ENCODE measurements at places on chromosomes 2 and 18.

GRCh38 chr2:191840921-191841320 is 6.0 kb downstream of the CAVIN2 start:
- DNase-seq = no peak

DNA sequence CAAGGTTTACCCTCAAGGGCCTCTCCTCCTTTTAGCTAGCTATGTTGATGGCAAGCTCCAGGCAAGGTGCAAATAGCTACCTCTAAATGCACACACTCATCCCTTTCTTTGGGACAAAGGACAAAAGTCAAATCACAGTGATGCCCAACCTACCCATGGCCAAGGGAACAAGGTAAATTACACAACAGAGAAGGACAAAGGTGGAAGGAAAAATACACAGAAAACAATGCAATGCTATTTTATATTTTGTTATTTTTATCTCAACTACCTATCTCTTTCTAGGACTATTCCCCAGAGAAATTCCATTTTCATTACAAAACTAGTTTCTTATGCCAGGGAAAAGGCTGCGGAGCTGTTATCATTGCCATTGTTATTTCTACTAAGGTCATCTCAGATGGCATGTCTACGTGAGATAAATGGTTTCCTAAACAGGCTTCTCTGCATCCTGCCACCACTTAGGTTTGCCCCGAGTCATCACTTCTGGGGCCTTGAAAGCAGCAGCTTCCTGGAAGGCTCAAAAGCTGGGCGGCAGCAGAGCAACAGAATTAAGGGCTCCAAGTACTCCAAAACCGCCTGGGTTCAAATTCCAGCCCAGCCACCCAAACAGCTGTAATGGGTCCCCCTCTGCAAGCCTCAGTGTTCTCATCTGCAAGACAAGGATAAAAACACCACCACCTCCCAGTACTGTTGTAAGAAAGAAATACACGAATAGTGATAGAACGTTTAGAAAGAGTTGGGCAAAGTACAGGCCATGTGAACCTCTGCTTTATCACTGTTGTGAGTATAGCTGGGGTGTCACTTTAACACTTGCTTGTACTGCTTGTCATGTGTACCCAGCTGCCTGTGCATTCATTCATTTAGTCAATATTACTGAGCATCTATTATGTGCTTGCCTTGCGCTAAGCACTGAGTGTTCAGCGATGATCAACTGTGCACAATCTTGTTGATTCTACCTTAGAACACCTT is 20.9 kb downstream of the BCL2 start:
- DNase-seq = no peak

DNA sequence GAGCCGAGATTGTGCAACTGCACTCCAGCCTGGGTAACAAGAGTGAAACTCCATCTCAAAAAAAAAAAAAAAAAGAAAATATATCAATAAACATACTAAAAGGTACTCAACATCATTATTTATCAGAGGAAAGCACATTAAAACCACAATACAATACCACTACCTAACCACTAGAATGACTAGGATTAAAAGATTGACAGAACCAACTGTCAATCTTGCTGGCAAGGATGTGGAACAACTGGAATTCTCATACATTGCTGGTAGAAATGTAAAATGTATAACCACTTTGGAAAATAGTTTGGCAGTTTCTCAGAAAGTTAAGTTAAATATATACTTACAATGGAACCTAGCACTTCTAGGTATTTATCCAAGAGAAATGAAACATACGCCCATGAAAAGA is 88.6 kb downstream of the B3GNT2 start:
- DNase-seq = no peak

- DNase-seq = no peak
Observed at GRCh38 chr2:228352048-228352447, 170.6 kb upstream of the SPHKAP start.

GRCh38 chr18:63992751-63993150 is 22.9 kb downstream of the SERPINB8 start:
- DNase-seq = no peak

- DNase-seq = no peak
Observed at GRCh38 chr2:174722942-174723592, 41.2 kb downstream of the CHRNA1 start.

DNA sequence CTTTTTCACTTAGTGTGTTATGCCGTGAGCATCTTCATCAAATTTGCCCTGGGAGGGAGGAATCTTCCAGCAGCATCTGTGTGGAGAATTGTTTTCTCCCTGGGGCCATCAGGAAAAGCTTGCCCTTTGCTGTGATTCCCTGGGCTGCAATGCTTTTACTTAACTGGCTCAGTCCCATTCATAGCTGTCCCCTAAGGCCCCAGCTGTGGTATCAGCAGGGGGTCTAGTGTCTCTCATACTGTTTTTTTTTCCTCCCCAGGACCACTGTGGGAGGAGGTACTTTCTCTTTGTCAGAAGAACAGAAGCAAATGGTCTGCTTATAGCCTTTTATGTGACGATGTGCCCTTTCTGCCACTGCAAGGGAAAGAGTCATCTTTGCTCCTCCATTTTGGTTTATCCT is 176.8 kb upstream of the CELF4 start:
- no peak for DNase-seq

DNA sequence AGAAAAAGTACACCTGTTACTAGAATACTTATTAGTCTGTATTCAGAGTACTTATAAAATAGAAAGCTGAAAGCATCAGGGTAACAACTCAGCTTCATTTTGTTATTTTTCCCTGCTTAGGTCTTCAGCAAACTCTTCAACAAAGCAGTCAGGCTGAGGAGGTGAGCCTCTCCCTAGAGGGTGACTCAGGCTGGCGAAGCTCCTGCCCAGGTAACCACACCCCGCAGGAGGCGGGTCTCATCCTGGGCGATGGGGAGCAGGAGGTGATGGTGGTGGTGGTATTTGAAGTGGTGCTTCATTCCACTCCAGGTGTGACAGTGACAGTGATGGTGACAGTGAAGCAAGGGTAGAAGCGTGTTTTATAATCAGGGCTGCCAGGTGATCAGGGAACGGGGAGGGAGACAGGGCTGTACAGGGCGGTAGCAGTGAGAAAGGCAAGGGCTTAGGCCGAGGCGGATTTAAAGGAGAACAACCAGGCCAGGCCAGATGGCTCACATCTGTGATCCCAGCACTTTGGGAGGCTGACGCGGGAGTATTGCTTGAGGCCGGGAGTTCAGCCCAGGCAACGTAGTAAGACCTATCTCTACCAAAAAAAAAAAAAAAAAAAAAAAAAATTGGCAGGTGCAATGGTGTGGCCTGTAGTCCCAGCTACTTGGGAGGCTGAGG is 127.1 kb downstream of the SOCS6 start:
- DNase-seq = no peak

DNA sequence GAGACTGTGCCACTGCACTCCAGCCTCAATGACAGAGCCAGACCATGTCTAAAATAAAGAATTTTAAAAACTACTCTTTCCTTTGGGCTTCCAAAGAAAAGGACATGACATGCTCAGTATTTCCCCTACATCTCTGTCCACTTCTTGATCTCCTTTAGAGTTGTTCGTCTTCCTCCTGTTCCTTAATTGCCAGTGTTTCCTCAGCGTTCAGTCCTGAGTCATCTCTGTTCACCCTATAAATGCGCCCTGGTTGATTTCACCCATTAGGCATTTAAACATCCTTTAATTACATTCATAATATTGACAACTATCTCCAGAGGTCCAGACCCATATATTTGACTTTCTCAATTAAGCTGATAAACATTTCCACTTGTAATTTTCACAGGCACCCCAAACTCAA is 64.0 kb downstream of the AAK1 start:
- DNase-seq = no peak

- DNase-seq = no peak
Observed at GRCh38 chr18:23306822-23307221, 146.3 kb upstream of the RIOK3 start.

DNA sequence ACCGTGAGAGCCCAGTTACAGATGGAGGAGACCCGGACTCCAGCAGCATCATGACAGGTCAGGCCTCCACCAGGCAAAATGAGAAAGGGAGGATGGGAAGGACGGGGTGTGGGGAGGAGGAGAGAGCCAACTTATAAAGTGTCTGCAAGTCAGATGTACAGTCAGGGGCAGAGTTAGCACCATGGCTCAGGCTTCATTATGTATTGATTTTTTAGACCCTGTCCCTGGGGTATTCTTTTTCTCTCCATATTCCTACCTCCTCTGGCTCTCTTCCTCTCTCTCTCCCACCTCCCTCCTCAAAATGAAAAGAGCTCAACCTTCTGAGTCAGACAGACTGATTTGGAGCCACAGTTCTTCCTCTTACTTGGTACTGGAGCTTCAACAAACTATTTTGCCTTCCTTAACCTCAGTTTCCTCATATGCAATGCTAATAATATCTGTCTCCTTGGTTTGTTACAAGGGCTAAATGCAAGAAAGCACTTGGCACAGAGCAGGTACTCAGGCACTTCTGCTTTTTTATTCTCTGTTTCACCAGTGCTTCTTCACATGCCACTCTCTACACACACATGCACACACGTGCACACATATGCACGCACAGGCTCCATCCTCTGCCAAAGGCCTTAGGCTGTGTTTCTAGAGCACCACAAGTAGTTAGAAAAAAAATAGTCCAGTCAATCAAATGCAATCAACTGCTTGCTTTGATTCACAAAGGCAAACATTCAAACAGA is 92.3 kb upstream of the PKDCC start:
- no peak for DNase-seq

- DNase-seq = no peak
Observed at GRCh38 chr2:20541651-20542050, 94.8 kb downstream of the RHOB start.

DNA sequence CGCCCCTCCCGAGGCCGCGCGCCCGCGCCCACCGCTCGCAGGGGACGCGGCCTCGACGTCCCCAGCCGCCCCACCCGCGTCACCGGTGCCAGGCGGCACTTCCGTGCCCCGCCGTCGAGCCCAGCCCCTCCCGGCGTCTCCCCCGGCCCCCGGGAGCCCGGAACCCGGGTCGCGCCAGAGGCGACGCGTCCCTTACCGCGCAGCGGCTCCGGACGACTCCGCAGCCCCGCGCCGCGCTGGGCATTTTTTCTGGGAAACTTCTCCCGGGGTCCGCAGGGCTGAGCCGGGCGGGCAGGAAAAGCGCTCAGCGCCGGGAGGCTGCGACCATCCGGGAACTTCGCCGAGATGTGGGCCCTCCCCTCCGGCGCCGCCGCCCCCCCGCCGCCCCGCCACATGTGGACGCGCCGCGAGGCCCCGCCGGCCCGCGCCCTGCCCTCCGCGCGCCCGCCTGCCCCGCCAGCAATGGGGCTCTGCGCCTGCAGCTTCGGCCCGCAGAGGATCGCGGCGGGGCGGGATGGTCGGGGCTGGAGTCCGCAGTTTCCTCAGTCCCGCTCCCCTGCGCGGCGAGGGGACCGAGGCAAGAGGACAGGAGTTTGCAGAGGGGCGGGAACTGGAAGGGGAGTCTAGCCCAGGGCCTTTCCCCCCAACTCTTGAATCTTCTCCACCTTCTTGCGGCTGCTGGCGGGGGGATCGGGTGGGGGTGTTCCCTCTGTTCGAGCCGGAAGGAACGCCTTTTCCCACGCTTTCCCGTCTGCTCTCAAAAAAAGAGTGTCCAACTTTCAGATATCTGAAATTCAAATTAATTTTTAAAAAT is 81.5 kb downstream of the CHRNA1 start:
- DNase-seq = peak; percentile 38

DNA sequence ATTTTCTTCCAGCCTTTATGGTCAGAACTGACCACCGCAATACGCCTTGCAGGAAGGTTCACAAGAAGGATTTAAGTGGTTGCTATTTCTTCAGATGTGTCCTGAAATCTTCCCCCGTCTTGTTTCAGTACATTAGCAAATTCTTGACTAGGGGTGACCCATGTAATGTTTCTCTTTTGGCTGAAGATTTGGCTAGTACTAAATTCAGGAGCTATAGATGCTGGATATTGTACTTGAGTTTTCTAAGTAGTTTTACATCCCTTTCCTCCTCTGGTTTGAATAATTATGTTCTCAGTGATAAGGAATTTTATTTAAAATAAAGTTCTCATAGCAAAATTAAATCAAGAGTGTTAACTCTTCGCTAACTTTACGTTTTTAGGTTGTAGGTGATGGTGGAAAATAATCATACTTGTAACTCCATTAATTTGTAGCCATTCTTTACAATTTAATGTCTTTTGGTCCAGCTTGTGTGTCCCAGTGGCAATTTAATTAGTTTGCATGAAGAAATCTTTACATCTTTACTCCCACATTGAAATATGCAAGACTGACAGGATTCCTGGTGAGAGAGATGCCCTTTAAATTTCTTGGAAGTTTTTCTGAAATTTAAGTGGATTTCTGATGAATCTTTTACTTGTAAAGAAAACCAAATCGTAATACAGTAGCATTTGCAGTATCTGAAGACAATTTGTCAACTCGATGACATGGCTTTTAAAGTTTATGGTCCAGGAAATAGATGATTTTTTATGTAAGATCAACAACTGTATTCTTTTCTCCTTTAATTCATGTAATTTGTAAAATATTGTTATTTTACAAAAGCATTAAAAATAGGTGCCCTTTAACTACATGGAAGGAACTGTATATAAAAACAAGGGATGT is 2.8 kb downstream of the PHLPP1 start:
- DNase-seq = no peak

GRCh38 chr2:210190345-210190744 is 19.1 kb upstream of the KANSL1L start:
- DNase-seq = no peak

GRCh38 chr18:13420969-13421686 is 202.6 kb downstream of the LDLRAD4 start:
- no peak for DNase-seq

DNA sequence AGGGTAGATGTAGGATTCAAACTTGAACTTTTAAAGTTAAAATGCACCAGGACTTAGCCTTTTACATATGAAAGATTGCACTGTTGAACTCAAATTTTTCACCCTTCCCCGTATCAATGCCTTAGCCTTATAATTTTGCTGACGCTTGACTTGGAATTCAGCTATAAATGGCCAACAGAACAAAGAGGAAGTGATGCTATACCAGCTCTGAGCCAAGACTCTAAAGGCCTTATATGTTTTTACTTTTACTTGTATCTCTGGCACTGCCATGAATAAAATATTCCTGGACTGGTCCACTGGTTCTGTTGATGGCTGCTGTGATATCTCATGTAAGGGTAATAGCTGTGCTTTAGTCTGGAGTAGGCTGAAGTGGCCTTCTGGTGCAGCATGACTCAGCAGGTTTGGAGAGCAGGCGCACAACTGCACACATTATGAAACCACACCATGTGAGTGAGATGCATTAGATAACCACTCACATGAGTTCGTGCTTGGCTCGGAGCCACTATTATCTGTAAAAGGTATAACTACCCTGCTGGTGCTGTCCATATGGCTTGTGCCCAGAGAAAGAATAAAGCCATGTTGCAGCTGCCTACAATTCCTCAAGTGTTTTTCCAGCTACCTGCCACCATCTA is 8.4 kb upstream of the IER3IP1 start:
- no peak for DNase-seq

GRCh38 chr2:20299113-20299512 is 51.5 kb downstream of the PUM2 start:
- no peak for DNase-seq

GRCh38 chr2:33051586-33052360 is 105.0 kb downstream of the LTBP1 start:
- no peak for DNase-seq

All from caudate nucleus (tissue), 63 donors.